Fibroblast of skin of left biceps (primary cell): ENCODE measurements at places on chromosomes 6 and 20.
A peak's percentile ranks its signal among the peaks of the same experiment; 100 is the strongest.

DNA sequence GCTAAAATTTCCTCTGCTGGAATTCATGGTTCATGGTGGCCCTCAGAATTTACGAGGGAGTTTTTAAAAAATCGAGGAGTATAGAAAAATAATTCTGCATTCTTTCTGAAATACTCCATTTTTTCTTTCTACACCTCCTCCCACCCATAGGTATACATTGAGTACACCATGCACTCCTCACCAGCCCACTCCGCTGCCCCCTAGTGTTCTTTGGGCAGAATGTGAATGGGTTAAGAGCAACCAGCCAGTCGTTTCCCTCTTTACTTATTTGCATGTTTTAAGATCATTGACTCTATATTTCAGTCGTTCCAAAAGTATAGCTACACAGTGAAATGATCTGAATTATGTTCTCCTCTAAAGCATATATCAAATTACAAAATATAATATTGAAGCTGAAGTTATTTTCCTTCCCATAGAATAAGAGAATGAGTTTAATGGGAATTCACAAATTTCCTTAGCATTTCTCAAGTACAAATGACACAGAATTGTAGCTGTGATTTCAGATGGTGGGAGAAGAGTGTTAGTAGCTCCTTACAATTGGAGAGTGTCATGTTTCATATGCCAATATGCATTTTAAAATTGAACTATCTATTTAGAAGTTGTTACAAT lies 977.7 kb upstream of the SLC35B3 start:
- DNase-seq: no peak

DNA sequence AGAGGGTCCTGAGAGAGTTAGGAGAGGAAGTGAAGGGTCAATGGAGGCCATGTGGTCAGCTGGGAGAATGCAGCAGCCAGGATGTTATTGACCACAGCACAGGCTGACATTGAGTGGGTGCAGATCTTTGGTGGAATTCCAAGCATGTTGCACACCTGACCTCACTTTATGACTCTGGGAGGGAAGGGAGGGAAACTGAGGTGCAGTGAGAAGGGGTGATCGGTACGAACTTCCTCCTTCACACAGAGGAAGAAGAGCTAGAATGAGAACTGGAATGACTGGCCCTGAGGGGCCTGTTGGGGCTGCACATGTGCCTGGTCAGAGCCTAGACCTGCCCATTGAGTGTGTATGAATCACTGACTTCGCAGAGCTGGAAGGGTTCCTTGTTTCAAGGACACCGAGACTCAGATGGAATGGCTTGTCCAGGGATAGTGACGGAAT lies 9.8 kb downstream of the FAM83D start:
- DNase-seq: no peak

- no peak for DNase-seq
Measured at GRCh38 chr6:14906621-14907020, 339.2 kb upstream of the JARID2 start.

- DNase-seq: no peak
Measured at GRCh38 chr6:85460154-85460920, 10.5 kb downstream of the NT5E start.

GRCh38 chr6:159008656-159009288 lies 8.8 kb upstream of the RSPH3 start:
- no peak for DNase-seq

- DNase-seq: no peak
Measured at GRCh38 chr20:10472871-10473270, 37.8 kb downstream of the SLX4IP start.

DNA sequence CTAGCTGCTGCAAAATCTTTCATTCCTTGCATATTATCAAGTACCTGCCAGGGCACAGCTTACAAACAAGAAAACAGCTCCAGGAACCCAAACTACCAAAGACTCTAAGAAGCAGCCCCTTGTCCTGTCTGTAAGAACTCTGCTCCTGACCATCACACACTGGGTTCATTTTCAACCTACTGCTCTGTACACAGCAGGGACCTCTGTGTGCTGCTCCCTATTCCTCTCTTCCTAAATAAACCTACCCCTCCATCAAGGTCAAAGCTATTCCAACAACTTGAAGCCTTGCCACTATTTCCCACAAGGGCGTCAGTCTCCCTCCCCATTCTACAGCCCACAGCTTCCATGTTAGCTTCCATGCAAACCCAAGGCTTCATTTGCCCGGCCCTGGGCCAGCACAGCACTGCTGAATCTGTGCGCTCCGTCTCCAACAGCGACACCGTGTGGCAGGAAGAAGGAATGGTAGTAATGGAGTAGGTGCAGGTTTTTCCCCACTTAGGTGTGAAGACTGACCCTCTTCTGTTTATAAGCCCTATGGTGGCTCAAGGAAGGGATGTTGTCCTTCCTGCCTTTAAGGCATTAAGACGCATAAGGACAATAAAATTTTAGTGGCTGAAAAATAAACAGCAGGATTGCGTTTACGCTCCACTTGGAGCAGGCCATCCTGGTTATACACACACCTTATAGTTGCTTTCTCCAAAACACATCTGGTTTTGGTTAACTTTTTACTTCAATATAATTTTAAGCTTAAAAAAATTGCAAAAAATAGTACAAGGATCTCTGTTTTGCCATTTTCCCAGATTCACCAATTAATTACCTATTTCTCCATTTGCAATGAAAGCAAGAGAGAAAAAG lies 115.2 kb upstream of the NXT1 start:
- DNase-seq: no peak

DNA sequence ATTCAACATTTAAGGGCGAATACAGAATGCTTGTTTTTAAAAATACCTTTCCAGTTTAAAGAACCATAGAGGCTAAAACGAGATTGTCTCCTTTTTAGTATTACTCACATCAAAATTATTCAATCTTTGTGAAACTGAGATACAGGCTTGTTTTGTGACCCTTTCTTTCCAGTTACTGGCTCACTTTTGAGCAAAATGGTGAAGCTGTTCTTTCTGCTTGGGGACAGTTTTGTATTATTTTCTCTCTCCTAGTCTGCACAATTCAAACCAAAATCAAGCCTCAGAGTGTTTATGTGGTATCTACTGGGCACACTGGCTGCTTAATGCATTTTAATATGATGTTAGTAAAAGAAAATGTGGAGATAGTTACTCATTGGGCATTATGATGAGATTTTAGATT lies 36.5 kb downstream of the HIVEP1 start:
- no peak for DNase-seq

GRCh38 chr6:121582262-121582661 lies 146.8 kb downstream of the GJA1 start:
- DNase-seq: no peak

DNA sequence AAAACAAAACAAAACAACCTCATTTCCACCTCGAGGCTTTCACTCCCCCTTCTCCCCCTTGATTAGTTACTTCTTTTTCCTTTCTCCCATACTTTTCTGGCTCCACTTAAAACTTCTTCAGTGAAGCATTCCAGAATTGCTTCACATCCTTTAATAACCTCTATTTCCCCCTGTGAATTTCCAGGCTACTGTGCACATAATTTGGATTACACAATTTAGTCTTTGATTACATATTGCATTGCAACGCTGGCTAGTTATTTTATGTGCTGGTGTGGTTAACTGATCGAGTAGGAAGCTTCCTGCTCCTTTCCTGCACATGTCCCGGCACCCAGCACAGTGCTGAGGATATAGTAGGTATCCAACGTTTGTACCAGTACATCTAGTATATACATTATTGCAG lies 28.1 kb upstream of the EEF1E1 start:
- no peak for DNase-seq

DNA sequence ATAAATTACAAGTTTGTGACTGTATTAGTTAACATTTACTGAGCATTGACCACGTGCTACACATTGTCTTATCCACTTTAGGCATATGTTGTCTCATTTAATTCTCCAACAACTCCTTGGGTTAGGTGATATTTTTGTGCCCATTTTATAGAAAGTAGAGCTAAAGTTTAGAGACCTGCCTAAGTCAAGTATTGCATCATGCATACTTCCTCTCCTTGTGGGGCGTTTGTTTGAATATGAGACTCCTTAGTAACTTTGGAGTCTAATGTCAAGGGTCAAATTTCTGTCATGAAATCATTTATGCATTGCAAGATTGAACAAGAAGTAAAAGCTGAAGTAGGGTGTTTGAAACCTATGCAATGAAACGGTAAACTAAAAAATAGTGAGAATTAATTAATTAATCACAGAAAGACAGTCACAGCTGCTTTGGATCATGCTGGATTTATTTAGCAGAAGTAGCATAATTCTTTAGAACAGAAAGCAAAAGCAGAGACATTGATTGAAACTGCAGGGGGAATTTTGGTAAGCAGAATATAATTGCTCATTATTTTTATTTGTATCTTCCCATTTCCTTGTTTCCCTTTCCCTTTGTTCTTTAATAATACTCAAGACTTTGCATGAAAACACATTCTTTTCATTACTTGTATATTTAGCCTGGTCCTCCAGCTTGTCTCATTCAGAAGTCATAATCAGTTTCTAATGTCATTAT lies 1374.4 kb upstream of the GJE1 start:
- no peak for DNase-seq

GRCh38 chr6:43964659-43965570 lies 162.3 kb downstream of the MRPL14 start:
- no peak for DNase-seq

- DNase-seq: peak; percentile 20
Measured at GRCh38 chr6:157528931-157529653, 148.1 kb downstream of the ZDHHC14 start.

DNA sequence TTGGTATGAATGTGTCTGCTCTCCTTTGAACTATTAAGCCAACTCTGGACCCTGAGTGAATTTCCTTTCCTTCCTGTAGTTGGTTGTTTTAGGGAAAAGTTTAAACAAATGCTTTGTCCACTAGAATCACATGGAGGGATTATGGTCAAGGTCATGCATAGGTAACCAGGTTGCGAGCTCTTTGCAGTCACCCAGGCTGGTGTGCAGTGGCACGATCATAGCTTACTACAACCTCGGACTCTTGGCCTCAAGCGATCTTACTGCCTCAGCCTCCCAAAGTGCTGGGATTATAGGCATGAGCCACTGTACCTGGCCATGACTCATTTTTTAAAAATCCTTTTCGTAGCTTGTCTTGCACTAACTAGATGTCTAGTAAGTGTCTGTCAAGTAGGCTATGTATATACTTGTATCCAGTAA lies 88.0 kb upstream of the SOX4 start:
- DNase-seq: no peak

GRCh38 chr20:40855269-40855668 lies 166.2 kb upstream of the MAFB start:
- DNase-seq: no peak

GRCh38 chr6:72849346-72849745 lies 227.5 kb downstream of the KCNQ5 start:
- DNase-seq: no peak

GRCh38 chr20:5353624-5354496 lies 37.1 kb upstream of the PROKR2 start:
- peak; percentile 12 for DNase-seq

DNA sequence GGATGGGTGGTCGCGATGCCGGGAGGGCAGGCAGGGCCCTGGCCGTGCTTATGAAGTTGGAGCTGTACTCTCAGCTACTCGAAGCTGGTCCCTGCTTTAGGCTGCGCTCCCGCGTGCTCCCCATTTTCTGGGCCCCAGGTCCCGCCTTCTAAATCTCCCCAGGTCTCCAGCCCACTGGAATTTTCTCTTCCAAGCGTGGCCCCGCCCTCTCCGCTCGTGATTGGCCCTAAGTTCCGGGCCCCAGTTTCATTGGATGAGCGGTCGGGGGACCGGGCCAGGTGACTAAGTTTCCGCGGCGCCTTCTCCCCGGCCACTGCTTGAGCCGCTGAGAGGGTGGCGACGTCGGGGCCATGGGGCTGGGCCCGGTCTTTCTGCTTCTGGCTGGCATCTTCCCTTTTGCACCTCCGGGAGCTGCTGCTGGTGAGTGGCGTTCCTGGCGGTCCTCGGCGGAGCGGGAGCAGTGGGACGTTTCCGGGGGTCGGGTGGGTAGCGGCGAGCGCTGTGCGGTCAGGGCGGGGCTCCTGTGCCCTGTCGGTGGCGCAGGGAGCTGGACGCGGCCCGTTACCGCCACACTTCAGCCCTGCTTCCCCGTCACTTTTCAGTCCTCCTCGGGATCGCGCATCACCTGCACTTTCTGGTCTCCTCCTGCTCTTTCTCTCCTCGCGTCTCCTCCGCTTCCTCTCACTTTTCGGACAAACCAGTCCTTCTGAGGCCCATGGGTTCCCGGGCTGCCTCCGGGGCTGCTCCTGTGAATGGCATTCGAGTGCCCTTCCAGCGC lies at the start of gene MICA:
Gene MICA (plus strand): TSS at position 313 of the 778 bp plus-strand sequence. CDS start 38 bp downstream, at position 351.
- no peak for DNase-seq

- no peak for DNase-seq
Measured at GRCh38 chr6:15352220-15352619, 106.4 kb downstream of the JARID2 start.

DNA sequence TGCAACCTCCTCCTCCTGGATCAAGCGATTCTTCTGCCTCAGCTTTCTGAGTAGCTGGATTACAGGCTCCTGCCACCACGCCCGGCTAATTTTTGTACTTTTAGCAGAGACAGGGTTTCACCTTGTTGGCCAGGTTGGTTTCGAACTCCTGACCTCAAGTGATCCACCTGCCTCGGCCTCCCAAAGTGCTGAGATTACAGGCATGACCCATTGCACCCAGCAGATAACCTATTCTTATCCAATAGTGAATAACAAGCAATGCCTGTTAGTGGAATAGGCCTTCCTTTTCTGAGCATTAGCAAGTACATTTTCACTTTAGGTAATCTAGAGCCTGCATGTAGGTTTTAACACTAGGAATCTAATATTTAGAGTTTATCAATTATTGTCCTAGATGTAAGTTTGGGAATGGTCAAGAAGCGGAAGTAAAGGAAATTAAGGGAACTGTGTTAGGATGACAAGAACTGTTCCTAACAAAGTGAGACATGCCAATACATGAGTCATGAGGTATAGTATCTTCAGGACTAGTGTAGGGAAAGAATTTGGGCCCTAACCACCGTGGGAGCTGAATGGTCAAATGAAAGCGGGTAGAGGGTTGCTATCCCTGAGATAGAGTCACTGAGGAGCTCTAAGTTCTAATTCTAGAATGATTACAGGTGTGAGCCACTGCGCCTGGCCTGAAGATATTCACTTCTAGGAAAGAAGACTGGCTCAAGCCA lies 15.0 kb downstream of the BLTP3A start:
- no peak for DNase-seq

GRCh38 chr6:168964138-168964835 lies 289.4 kb downstream of the THBS2 start:
- DNase-seq: no peak

DNA sequence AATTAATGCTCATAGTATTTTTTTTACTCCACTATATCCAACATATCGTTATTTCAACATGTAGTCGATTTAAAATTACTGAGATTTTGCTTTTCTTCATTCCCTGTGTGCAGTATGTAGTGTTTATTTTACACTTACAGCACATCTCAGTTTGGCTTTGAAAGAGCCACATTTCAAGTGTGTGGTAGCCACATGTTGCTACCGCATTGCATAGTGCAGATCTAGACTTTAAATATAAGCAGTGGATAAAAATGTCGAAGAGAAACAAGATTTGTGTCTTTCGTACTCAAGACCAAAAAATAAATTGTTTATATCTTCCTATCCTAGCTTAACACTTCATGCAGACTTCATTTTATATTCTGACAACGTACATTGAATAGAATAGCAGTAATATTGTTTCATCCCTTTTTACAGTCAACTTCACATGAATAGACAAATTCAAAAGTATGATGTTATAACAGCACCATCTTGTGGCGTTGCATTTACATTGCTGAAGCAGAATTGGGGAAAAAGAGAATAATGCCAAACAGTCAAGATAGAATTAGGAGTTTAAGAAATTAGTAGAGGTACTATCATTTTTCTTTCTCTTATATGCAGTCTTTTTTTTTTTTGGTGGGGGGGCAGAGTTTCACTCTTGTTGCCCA lies 29.9 kb downstream of the FBXO5 start:
- peak; percentile 12 for DNase-seq
